CD4-positive, alpha-beta T cell (primary cell): ENCODE measurements at places on chromosomes 1 and 21.

GRCh38 chr1:84853741-84854721, 39.0 kb downstream of the LPAR3 start:
- DNase-seq, result peak; percentile 78

DNA sequence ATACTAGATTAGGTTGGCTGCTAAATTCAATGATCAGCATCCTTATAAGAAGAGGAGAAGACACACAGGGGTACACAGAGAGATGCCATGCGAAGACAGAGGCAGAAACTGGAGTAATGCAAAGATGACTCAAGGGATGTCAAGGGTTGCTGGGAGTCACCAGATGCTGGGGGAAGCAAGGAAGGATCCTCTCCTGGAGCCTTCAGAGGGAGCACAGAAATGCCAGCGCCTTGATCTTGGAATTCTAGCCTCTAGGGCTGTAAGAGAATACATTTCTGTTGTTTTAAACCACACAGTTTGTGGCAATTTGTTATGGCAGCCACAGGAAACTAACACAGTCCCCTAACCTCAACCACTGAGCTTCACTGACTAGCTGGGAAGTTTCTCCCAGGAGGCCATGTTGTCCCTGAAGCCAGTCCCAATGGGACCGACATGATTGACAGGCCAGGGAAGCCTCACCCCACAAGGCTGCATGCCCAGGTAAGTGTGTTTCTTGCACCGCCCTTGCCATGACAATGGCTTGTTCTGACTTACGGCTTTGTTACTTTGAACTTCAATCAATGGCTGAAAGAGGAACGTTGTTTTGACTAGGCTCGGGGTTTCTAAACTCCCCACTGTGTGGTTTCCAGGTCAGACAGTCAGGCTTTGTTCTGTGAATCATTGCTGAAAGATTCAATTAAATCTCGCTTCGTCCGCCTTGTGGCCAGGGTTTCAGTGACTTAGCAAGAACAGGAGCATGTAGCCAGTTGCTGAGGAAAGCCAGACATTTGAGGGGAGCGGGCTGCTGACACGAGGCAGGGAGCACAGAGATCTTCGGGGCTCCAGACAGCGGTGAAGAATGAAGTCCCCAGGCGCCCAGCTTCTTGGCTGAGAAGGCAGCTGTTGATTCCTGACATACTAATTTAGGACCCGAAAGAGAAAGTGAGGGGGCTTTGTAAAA, 62.3 kb downstream of the RUNX1 start:
- peak; percentile 37 for DNase-seq

DNA sequence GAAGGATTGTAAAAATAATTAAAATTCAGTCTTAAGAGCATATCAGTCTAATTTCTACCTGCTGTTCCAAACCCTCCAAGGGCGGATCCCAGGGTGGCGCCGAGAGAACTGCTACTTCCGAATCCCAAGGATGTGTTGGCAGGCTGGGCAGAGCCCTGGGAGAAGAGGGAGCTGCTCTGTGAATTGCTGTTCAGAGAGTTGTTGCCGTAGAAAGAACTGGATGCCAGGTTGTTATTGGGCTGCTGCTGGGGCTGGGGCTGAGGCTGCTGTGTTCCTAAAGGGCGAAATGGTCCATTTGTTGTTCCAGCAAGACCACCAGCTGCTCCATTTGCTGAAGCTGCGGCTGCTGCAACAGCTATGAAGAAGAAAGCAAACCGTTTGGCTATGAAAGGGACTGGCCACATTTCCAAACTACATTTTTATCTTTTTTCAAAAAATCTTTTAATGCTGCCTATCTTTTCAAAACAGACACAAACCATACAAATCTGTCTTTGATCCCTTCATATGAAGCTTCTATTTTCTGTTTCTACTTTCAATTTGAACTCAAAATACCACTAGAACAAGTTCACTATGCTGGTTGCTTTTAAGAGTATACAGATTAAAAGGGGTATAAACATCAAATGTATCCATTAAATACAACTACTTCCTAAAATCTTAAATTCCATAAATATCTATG, 57.5 kb upstream of the SDC3 start:
- no peak for DNase-seq

DNA sequence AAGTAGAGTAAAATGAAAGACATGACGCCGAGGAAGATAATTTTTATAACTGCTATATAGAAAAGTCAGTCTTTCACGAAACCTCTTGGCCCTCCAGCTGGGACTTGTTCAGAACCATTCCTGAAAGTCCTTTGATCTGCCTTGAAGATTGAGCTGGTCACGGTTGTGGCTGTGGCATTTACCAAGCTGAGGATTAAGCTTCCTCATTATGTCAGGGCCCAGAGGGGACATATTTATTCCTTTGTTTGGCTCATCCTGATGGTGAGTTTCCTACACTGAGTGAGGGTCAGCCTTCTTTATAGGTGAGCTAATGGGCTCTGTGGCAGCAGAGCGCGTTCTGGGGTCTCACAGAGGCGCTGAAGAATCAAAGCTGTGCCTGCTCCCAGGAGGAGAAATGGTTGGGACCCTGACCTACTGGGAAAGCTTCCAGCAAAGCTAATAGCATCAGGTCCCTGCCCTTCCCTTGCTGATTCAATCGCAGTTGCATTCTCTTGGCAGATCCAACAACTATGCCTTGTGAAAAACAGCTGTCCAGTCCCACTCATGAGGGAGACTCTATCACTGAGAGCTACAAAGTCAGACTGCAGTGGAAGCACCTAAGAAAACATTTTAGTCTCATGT, 43.2 kb upstream of the PBX1 start:
- DNase-seq, result no peak

GRCh38 chr1:1356166-1356795, 2.1 kb downstream of the MXRA8 start:
- no peak for DNase-seq
